ENCODE measurements at places on chromosomes 1 and 21. TPM values are rescaled to one million over a fixed set of nuclear protein-coding genes. Genes with fewer than 3 reads are reported as not detected.

- no peak for DNase-seq
Measured at GRCh38 chr1:178036090-178036489, 57.8 kb upstream of the RASAL2 start.

DNA sequence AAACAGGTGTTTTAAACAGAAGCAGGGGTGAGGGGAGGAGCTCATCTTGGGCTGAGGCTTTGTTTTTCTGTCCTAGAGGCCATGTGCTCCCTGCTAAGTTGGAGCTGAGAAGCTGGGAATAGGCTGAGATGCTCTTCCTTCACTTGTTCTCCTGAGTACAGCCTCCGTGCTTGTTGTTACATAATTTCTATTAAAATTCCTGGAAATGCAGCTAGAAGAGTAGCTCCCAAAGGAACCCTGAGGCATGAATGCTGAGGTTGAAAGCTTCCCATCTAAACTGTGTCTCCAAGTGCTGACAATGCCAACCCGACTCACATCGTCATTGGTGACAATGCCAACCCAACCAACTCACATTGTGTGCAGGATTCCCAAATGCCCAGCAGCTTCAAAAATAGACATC, 12.6 kb upstream of the ITPKB start:
- DNase-seq, result no peak

- no peak for DNase-seq
Measured at GRCh38 chr1:56516539-56517252, 62.7 kb downstream of the PLPP3 start.

DNA sequence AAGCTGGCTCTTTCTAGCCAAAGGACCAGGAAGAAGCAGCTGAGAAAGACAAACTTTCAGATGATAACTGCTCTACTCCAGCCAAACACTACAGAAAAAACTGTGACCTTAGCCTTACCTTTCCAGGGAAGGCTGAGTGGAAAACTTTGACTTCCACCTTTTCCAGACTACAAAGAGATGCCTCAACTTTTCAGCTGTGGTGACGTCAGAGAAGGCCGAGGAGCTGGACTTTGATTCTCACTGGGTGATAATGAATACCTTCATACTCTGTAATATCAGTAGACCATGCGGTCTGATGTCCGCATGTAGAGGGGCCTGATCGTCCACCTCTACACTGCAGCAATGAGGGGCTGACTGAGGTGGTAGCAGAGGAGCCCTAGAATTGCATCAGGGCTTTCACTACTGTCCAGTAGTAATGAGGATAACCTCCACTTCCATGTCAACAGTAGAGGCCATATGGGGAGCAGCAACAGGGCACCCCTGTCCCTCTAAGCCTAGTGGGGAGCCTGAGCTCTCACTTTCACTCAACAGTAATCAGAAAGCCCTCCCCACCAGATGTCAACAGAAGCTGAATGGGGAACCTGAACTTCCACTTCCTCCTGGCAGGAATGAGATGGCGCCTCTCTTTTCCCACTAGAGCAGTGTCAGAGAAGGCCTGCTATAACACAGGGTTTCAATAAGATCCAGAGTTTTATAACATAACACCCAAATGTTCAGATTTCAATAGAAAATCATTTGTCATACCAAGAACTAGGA, 28.4 kb upstream of the PADI1 start:
- no peak for DNase-seq

DNA sequence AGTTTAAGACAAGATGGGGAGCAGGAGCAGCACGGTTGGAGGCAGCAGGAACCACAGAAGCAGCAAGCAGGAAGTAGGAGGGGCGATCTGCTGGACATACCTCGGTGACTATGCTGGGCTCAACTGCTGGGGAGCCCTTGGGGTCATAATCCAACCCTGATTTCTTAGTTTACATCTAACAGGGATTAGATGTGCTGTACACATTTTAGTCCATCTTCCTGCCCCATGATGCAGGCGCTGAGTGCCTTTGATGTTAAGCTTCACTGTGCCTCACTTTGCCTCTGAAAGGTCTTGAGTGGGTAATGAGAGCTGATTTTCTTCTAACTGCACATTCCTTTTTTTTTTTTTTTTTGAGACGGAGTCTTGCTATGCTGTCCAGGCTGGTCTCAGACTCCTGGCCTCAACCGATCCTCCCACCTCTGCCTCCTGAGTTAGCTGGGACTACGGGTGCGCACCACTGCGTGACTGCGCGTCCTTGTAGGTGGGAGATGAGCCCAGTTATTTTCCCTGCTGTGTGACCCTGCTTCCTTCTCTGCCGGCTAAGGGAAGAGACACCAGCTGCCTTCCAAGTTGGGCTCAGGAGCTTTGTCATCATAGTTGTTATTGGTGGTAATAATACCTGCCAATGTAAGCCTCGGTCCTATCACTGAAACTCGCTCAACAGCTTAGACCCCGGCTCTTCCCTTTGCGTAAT, 1.1 kb upstream of the RCAN3 start:
- no peak for DNase-seq

GRCh38 chr1:55204997-55205396, 10.2 kb downstream of the USP24 start:
- no peak for DNase-seq

GRCh38 chr1:34631126-34631525, 123.7 kb upstream of the GJB5 start:
- DNase-seq, result no peak

GRCh38 chr1:200474633-200475032, 64.8 kb upstream of the ZNF281 start:
- no peak for DNase-seq

DNA sequence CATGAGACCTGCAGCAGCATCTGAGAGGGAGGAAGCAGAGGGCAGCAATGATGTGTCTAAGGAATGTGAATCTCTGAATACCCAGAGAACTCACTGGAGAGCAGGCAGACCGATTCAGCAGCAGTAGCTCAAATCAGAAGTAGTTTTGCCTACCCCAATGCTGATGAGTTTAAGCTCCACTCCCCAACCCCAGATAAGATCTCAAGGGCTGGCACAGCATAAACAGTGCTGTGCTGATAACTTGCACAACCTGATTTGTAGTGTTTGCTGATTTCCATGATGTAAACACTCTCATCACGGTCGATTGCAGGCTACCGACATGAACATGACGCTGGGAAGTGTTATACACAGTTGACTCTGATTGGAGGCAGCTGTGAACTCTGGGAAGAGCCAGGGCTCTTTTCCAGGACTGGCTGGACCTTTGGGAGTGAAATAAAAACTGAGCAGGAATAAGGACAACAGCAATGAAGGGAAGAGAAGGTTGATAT, 11.2 kb upstream of the HMGCS2 start:
- DNase-seq, result no peak

CYP4X1 gene
- 14.5 TPM for total RNA-seq

TNNI3K gene
- 23.4 TPM for total RNA-seq

DNA sequence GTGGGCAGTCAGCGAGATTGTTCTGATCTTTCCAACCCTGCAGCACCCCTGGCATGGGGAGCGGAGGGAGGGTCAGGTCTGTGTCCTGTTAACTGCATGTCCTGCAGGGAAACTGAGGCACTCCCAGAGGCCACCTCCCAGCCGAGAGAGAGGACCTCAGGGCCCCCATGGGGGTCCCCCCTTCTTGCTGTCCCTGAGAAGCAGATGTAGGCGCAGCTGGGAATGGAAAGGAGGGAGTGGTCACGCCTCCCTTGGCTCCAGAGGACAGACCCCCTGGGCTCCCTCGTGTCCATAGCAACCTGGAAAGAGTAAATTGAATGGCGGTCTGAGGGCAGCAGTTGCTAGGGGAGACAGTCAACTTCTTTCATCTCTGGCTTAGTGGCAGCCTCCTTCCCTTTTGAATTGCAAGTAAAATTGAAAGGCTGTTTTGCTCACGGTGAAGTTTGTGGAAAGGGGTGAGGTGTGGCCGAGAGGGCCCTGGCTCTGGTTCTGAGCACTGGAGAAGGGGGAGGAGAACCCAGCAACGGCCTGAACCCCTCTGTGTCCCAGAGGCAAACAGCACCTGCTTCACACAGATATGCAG, 4.9 kb downstream of the CROCC start:
- DNase-seq, result no peak

- DNase-seq, result no peak
Measured at GRCh38 chr1:59747420-59748024, 67.2 kb upstream of the HOOK1 start.

DIO1 gene
- not detected for total RNA-seq

- no peak for DNase-seq
Measured at GRCh38 chr21:42293649-42294272, 21.4 kb downstream of the TFF3 start.

DNA sequence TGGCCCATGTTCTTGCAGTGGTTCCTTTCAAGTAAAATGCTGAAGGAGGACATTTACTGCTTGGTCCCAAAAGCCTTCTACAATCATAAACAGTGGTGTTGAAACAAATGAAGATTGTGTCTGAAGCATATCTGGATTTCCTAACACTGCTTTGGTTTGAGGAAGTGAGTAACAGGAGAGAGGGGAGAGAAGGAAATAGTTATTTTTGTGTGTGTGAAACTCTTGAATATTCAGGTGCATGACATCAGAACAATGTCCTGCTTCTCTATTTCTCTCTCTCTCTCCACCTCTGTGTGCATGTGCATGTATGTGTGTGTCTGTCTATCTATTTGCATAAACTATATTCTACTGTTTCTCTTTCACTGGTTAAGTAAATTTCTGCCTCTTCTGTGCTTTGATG, 61.4 kb upstream of the TNFSF18 start:
- DNase-seq, result no peak

PGLYRP4 gene
- total RNA-seq, result not detected

DNA sequence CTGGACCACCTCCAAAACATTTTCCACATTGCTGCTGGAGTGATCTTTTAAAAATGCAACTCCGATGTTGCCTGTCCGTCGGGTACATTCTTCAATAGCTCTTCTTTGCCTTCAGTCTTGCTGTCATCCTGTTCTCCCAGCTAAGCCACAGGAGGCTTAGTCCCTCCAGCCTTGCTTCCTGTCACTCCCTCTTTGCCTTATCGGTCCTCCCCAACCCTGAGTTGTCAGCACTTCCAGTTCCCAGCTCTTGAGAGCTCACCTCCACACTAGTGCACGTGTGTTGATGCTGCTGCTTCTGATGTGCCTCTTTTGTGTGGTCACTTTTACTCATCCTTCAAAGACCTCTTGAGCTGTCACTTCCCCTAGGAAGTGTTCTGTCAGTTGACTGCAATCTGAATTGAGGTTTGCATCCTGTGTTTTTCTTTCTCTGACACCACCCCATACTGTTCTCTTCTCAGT, 15.3 kb downstream of the UCK2 start:
- DNase-seq, result no peak

TRMT13 gene
- 33.8 TPM for total RNA-seq

MARK1 gene
- 77.7 TPM for total RNA-seq

DNA sequence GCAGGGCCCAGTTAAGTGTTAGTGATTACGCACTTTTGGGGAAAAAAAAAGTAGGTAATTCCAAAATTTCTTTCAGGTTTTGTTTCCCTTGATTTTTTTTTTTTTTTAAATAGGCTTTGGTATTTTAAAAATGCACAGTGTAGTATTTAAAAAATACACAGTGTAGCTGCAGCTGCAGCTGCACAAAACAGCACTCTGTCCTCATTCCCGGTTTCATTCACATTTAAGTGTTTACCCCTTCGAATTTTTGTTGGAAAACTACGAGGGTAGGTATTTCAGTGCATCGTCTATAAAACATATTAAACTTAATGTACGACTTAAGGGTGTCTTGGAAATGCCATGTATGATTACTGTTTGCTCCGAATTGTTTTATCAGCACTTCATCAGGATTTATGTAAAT, 3.4 kb downstream of the NEK7 start:
- DNase-seq, result no peak

DNA sequence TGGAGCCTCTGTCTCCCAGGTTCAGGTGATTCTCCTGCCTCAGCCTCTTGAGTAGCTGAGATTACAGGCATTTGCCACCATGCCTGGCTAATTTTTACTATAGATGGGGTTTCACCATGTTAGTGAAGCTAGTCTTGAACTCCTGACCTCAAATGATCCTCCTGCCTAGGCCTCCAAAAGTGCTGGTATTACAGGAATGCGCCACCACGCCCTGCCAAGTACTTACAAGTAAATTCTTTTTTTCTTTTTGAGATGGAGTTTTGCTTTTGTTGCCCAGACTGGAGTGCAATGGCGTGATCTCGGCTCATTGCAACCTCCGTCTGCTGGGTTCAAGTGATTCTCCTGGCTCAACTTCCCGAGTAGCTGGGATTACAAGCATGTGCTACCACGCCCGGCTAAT, 42.5 kb downstream of the RPRD2 start:
- DNase-seq, result no peak

GRCh38 chr1:160646711-160647328, at the start of gene SLAMF1:
SLAMF1 (minus strand) TSS chr1:160647044; CDS start chr1:160646945, 99 bp downstream.
- no peak for DNase-seq

- no peak for DNase-seq
Measured at GRCh38 chr1:11475748-11476147, 3.2 kb upstream of the DISP3 start.

- no peak for DNase-seq
Measured at GRCh38 chr1:43044572-43045361, 86.1 kb upstream of the SLC2A1 start.

- DNase-seq, result no peak
Measured at GRCh38 chr1:174491606-174492005, 43.8 kb downstream of the GPR52 start.

- no peak for DNase-seq
Measured at GRCh38 chr1:24846671-24847070, 83.4 kb downstream of the RUNX3 start.

- DNase-seq, result no peak
Measured at GRCh38 chr1:60402816-60403215, 329.2 kb upstream of the C1orf87 start.

DNA sequence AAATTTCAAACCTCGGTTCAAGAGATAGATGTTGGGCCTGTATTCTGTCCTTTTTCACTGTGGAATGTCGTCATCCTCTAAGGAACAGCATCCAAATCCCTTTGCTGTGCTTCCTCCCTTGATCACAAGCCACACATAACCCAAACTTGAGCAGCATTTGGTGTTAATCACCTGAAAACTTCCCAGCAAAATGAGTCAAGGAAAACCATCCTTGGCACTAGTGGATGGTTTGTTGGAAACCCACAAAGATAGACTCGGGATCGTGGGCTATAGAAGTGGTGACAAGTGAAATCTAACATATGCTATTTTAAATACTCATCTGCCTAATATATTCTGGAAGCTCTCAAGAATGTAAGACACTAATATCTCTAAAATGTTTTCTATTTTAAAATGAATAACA, 459.1 kb downstream of the SETD4 start:
- DNase-seq, result no peak

DNA sequence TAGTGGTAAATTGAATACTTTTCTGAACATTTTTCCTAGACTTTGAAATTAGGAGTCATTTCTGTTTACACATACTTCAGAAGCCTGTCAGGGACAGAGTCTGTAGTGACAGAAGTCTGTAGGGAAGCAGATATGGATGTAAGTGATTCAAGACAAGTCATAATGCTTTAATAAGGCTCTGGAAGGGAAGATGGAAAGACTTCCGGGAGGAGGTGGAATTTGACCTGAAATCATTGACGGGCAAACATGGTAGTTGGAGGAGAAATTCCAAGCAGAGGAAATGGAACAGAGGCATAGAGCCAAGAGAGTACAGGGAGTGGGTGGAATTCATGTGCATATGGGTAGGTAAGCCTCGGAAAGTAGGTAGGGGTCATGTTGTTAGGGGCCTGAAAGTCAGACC, 22.5 kb downstream of the CAMTA1 start:
- no peak for DNase-seq

Data from occipital lobe (tissue), 3 donors.